D721Med (cell line): ENCODE measurements at places on chromosomes 1 and 21.

GRCh38 chr1:38071312-38072256, 25.0 kb upstream of the POU3F1 start:
- no peak for DNase-seq

GRCh38 chr1:41713557-41714327, 205.0 kb downstream of the HIVEP3 start:
- DNase-seq: no peak

DNA sequence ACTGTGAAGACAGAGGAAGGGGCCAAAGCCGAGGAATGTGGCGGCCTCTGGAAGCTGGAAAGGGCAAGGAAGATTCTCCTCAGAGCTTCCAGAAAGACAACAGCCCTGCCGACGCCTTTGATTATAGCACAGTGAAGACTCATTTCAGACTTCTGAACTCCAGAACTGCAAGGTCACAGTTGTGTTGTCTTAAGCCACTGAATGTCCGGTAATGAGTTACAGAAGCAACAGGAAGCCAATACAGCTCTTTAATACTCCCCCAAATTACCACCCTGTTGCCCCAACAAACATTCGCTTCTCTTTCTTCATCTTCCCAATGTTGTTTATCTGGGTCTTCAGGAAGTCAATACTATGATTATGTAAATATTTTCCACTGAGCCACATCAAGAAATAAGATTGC, 44.0 kb downstream of the ETS2 start:
- DNase-seq: no peak

DNA sequence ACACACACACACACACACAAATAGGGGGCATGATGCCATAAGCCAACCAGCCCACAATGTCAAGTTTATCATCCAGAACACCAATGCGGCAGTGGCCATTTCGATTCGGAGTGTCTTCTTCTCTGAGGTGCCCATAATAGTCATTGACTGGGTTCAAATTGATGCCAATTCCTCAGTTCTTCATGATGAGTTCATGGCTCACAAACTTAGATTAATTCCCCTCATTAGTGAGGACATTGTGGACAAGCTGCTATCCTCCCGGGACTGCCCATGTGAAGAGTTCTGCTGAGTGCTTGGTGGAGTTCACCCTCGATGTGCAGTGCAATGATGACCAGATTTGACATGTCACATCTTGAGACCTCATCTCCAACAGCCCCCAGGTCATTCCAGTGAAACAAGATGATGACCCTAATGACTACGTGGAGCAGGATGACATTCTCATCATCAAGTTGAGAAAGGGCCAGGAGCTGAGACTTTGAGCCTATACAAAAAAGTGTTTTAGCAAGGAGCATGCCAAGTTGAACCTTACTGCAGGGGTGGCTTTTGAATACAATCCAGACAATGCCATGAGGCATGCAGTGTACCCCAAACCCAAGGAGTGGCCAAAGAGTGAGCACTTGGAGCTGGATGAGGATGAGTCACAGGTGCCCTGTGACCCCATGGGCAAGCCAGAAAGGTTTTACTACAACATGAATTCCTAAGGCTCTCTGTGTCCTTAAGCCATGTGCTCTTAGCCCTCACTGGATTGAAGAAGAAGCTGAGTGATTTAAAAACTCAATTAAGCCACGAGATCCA, 211.6 kb upstream of the SAMSN1 start:
- DNase-seq: no peak

DNA sequence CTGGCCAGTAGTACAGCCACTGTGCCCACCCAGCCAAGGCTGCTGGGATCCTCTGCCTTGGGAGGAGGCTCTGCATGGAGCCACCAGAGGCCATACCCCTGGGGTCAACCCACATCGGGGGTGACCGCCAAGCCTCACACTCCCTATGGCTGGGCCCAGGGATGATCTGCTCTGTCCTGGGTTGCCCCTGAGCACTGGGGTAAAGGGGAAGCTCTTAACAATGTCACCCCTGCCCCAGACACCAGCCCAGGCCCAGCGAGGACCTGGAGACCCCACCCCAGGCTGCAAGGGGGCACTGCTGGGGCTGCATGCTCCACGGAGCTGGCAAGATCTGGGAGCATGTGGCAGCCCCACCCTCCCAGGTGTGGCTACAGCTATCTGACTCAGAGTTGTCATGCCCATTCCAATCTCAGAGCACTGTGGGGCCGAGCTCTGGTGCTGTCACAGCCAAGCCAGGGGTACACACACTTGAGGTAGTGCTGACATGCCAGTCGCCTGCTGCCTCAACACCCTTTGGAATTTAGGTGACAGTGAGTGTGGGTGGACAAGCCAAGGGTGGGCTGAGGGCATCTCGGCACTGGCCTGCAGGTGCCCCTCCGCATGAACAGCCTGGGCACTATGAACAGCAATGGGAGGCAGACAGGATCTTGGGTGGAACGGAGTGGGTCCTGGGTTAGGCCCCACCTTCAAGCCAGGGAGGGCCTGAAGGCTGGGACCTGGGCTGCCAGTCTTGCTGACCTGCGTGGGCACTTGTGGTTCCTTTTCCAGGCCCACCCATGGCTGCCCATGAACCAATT, 427.7 kb downstream of the LRRIQ3 start:
- no peak for DNase-seq

GRCh38 chr1:2187619-2188018, 7.0 kb downstream of the FAAP20 start:
- no peak for DNase-seq

- DNase-seq: no peak
These were observed 277.5 kb upstream of the ADAMTS5 start for GRCh38 chr21:27244352-27244751.

- DNase-seq: no peak
These were observed 70.3 kb upstream of the JAK1 start for GRCh38 chr1:65036570-65037051.

DNA sequence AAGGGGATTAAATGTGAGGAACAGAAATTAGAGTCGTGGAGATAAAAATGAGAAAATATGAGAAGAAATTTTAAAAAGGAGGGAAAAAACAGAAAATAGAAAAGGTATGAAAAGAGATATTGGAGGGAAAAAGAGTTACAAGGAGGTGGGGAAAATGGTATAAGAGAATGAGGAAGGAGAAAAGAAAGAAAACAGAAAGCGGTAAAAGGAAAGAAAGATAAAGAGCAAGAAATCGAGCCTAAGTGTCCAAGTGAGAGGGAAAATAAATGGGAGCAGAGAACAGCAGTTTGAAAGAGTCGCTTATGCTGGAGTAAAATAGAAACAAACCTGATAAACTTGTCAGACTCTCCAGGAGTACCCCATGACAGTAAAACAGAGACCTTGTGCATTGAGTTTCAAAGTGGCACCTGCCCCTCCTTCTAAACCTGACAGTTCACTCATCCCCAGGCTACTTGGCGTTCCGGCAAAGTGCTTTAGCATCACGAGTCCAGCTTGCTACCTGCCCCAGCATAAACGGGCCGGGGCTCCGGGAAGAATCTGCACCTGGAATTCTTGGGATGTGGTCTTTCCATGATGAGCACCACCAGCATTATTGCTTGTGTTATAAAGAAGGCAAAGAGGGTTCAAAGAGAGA, 585 bp downstream of the NEGR1 start:
- no peak for DNase-seq

GRCh38 chr1:197235355-197235754, 32.7 kb upstream of the CRB1 start:
- DNase-seq: no peak

- DNase-seq: no peak
These were observed 121.2 kb upstream of the SLC44A3 start for GRCh38 chr1:94698759-94699502.

DNA sequence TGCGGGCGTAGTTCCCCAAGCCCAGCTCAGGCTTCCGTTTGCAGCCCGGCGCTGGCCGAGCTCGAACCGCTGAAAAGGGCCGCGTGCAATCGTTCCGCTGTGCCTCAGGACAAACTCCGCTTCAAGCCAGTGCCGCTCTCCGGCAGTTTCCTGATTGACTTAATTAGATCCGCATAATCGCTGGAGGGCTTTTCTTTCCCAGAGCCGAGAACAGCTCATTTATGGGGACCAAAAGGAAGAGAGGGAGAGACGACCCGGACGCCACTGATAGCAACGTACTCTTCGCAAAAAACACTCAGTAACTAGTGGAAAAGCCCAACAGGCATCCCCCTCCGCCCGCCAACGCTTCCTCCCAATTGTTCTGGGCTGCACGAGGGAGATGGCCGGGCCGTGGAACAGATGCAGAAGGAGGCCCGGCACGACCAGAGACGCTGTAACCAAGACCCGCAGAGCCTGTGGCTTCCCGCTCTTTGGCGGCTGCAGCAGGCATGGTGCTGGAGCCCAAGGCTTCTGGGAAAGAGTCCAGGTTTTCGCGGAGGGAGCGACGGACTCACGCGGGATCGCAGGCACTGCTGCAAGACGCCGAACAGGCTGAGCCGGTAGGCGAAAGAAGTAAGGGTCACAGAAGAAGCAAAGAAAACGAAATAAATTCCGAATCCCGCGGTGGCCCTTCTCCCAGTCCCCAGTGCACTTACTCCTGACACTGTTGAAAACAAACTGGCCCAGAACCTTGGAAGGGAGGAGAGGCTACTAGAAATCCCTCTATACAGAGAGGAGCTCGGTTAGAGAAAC, 3.6 kb upstream of the FOXD2 start:
- no peak for DNase-seq

DNA sequence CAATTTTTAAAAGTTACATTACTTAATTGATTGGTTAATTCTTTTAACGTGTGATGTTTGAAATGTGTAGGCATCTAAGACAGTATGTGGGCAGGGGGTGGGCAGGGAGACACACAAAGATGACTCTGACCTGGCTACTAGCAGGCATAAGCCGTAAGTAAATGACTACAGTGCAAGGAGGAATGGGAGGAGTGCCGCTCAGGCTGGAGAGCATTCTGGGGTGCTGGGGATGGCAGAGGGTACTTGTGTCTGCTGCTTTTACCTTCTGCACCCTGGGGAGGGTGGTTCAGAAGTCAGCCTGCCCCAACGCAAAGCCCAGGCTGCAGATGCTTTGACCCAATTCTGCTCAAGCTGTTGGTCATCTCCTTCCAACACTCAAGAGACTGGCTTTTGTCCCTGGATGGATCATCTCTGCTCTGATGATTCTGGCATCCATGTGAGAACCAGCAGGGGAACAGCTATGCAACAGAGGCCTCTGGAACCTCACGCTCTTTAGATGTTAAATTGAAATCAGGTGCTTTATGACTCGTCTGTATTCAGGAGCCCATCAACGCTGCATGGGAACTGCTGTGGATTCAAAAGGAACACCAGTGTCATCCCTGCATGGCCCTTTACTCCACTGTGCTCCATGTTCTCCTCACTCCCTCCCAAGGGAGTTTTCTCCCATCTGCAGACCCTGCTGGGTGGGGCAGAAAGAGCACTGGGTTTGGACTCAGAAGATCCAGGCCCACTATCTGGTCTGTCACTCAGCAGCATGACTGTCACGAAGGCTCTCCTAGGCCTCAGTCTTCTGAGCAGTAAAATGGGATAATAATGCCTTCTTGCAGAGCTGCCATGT, 78.8 kb downstream of the FAM78B start:
- no peak for DNase-seq

- DNase-seq: no peak
These were observed 96.9 kb downstream of the ERG start for GRCh38 chr21:38401191-38401926.

GRCh38 chr1:172398970-172399755, 21.3 kb upstream of the C1orf105 start:
- DNase-seq: no peak

DNA sequence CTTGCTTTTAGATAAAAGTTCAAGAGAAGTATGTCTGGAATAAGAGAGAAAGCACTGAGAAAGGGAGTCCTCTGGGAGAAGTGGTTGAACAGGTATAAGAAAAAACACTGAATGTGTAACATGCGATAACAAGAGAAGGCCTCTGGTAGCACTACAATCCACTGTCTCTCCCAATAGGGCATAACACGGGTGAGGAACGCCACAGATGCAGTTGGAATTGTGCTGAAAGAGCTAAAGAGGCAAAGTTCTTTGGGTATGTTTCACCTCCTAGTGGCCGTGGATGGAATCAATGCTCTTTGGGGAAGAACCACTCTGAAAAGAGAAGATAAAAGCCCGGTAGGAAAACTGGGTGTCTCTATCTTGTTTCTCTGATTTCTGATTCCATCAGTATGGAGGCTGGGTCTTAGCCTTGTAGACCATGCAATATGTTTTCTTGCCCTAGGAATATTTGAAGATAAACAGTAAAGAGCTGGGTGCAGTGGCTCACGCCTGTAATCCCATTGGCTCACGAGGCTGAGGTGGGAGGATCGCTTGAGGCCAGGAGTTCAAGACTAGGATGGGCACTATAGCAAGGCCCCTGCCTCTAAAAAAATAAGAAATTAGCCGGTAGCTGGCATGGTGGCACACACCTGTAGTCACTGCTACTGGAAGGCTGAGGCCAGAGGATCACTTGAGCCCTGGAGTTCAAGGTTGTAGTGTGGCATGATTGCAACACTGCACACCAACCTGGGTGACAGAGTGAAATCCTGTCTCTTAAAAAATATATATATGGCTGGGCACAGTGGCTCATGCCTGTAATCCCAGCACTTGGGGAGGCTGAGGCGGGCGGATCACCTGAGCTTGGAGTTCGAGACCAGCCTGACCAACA, 40.4 kb downstream of the DAP3 start:
- DNase-seq: no peak

DNA sequence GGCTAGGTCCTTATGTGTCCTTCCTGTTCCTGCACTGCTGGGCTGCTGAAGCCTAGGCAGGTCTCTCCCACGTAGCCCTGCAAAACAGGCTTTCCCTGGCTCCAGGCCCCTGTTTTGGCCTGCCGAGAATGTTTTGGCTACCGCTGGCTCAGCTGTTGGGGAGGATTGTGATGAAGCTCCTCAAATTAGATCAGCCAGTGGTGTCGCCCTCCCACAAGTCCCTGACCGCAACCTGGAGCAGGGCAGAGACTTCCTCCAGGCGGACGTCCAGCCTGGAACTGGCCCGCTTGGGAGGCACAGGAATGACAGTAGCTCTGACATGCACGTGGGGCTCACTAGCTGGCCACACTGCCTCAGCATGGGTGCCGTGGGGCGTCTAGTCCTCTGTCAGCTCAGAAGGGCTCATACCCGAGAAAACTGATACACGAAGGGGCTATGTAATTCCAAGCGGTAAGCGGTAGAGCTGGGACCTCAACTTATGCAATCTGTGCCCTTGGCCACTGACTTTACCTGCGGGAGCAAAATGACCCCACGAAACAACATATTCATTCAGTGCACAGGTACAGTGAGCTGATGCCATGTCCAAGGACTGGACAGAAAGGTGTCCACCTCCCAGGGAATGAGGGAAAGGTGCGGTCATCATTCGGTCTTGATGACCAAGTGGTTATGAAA, 26.6 kb downstream of the DHRS3 start:
- no peak for DNase-seq
